ENCODE measurements at places on chromosomes 1 and 21. TPM values are rescaled to one million over a fixed set of nuclear protein-coding genes. Genes with fewer than 3 reads are reported as not detected.

Gene ATP5IF1
- 75.6 TPM for total RNA-seq

- DNase-seq = no peak
These were observed 1659.8 kb downstream of the BRINP3 start for GRCh38 chr1:188817814-188818213.

DNA sequence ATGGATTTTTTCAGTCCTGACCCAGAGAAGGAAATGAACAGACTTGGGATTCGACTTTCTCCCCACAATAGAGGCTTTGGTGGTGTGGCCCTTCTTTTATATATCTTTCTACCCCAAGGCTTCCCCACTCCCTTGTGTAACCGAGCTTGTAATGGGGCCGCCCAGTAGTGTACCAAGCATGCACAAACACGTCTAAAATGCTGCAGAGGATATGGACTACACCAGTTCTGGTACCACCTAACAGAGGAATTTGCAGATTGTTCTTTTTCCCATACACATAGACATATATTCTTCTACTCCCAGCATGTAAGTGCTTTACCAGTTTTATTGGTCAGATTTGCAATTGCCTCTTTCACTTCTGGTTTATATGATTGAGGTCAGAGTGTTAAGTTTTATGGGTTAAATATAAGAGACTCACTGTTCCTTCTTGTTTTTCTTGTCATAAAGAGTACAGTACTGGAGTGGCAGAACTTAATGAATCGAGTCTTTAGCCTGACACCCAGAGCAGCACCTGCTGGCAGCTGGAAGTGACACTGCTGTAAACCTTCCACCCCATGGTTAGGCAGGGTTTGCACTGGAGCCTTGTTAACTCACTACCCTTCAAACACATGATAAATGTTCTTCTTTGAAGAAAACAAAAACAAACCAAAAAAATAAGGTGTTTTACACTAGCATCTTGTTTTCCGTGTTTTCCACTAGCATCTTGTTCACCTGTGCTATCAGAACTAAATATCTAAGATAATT is 198.6 kb downstream of the PTPRC start:
- no peak for DNase-seq

DNA sequence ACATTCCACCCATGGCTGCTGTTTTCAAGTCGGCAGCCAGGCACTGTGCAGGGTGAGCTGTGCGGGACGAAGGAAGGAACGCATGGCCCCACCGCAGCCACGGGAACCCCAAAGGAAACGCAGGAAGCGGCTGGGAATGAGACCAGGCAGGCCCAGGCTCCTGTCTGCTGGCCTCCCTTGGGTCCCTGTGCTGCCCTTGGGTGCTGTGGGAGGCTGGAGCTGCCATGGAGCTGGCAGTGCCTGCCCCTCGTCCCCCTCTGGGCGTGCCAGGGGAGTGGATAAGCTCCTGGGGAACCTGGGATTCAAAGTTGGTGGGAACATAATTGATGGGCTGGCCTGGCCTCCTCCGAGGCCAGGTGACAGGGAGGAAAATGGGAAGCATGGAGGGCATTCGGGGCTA is 5.3 kb upstream of the KRTAP10-4 start:
- no peak for DNase-seq

GRCh38 chr1:30856260-30856790 is 52.2 kb downstream of the SDC3 start:
- DNase-seq = peak; percentile 30

Gene UBASH3A
- 0.81 TPM for total RNA-seq

Gene ILDR2
- total RNA-seq = 0.88 TPM

GRCh38 chr1:214515544-214516433 is 35.6 kb downstream of the PTPN14 start:
- DNase-seq = no peak
